Left ventricle myocardium superior (tissue), 1 donor: ENCODE measurements at places on chromosomes 4 and X. TPM values are rescaled to one million over a fixed set of nuclear protein-coding genes. Genes with fewer than 3 reads are reported as not detected.

DNA sequence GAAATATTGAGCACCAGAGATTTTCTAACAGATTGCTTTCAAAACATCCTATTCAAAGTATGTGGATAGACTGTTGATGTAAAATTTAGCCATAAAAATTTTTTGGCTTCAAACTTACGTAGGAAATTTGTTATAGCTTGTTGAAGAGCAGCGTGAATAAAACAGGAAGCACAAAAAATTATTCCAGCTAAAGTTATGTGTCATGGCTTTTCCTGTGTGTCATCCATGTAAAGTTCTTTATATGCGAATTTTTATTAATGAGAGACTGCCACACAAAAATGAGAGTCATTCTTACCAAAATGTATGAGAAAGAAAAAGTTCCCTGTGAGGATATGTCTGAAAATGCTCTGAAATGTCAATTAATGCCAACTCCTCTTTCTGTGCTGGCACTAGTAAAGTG is 19.5 kb downstream of the EPGN start:
- no peak for DNase-seq

DNA sequence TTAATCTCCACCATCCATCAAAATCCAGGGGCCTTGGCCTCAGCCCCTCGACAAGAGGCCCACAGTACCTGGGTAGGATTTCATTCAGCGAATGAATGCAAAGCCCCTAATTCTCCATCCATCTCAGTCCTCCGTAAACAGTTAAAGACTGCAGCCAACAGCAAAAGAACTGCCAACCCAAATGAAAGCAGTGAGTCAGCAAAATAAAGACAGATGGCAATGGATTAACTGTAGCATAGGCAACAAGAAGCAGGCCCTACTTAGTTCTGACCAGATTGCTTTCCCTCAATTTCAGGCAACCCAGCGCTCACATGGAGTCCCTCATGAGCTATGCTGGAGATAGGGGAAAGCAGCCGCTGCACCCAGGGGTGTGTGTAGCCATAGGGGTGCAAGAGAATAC is 21.4 kb downstream of the PLAC1 start:
- DNase-seq: no peak

The ATP6AP2 gene
- total RNA-seq: 42.9 TPM

- DNase-seq: no peak
Measured at GRCh38 chrX:113802837-113803236, 781.0 kb upstream of the HTR2C start.

The TRPC3 gene
- total RNA-seq: 0.25 TPM

GRCh38 chr4:42350611-42351182 is 46.6 kb upstream of the SHISA3 start:
- no peak for DNase-seq

The GDPD2 gene
- not detected for total RNA-seq

The PPEF1 gene
- 0.25 TPM for total RNA-seq

- peak; percentile 51 for DNase-seq
Measured at GRCh38 chrX:130330706-130331105, 9.0 kb upstream of the SLC25A14 start.

GRCh38 chr4:87219632-87220093 is 755 bp downstream of the KLHL8 start:
- DNase-seq: peak; percentile 66

The HPRT1 gene
- 23.9 TPM for total RNA-seq

The IL15 gene
- 1.7 TPM for total RNA-seq

- no peak for DNase-seq
Measured at GRCh38 chr4:85952528-85952927, 407.3 kb downstream of the MAPK10 start.

DNA sequence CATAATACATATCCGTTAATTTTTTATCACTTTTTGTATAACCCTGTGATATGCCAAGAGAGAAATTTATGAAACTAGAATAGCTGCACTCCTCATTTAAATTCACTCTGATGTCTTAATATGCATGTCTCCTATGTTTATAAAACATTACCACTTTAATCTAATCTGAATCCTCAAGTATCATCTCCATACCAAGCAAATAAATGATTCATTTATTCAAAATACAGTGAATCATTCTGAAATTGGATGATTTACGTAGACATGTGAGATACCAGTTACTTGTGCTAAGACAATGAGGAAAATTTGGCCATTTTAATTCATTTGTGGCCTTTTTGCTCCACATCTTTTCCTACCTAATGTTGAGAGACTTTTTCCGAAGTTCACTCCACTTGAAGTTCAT is 435.1 kb upstream of the FTHL17 start:
- DNase-seq: no peak

The REPS2 gene
- 8.0 TPM for total RNA-seq

The ZNF157 gene
- total RNA-seq: not detected

DNA sequence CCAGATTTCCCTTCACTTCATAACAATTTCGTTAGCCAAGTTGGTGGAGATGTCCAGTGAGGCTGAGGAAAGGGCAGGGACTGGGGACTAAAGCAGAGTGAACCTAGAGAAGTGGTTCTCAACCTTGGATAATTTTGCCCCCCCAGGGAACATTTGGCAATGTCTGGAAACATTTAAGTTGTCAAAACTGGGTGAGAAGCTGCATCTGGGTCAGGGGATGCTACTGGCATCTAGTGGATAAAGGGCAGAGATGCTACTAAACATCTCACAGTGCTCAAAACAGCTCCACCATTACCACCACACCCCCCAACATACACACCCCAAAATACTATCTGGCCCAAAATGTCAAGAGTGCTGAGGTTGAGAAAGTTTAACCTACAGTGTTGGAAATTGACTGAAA is 32.0 kb upstream of the FGF16 start:
- no peak for DNase-seq

- DNase-seq: no peak
Measured at GRCh38 chr4:161823450-161823849, 340.4 kb downstream of the FSTL5 start.

The HPGD gene
- 1.1 TPM for total RNA-seq

- peak; percentile 91 for DNase-seq
Measured at GRCh38 chr4:8330821-8331574, 61.4 kb downstream of the HTRA3 start.

DNA sequence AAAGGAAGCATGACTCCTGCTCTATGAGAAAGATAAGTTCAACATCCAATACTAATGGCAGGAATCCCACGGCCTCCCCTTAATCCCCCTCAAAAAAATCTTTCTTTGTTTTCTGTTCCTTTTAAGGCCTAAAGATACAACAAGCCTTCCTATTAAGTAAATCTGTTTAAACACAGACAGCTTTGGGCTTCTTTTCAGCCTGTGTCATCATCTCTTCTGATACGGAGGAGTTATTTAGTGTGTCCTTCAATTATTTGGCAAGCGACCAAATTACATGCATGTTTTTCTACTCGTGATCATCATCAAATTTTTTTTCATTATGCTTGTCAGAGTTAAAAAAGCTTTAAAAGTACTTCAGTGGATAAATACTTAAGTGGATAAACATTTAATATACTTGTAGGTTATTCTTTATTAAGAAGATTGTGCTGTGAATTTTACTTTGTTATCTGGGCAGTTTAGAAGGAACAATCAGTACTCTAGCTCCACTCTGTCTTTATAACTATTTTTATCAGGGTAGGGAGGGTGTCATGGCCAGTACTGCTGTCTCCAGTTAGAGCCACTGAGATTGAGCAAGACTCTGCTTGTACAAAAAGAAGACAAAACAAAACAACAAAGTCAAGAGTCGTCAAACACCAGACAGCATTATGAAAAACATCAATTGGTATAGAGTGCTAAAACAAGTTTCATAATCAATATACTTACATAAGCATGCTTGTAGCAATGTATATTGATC is 210.7 kb downstream of the PRR32 start:
- no peak for DNase-seq

- DNase-seq: no peak
Measured at GRCh38 chr4:150970685-150971151, 44.4 kb downstream of the LRBA start.

The RADX gene
- total RNA-seq: 0.64 TPM

GRCh38 chr4:140837736-140838135 is 81.6 kb upstream of the TBC1D9 start:
- DNase-seq: no peak

DNA sequence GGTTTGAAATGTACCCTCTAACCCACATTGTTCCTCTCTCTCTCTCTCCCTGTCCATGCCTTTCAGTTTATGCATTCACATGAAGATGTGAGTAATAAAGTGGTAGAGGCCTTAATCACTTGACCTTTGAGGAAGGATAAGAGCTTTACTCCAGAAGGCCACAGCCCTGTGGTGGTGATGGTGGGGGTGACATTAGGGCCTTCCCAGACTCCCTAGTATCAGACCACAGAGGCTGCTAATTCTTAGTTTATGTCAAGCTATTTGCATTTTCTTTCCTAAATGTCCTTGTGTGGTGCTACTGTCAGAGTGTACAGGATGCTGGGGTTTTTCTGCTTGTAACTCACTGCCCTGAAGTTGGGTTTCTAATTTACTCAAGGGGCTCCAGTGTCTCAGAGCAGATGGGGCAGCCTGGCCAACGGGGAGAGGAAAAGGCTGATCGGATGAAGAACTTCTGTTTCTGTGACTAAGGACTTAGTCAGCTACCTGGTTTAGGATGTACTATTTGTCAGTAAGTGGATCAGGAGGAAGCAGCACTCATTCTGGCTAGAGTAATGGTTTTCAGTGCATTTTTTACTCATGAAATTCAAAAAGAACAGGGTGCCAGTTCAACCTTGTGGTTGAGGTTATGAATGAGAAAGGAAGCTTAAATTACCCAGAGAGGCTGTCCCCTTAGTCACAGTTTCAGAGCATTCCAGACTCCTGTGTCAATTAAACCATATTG is 509.6 kb upstream of the DIPK2B start:
- no peak for DNase-seq

- peak; percentile 83 for DNase-seq
Measured at GRCh38 chrX:54357414-54358377, at the start of gene WNK3. TSS of gene WNK3 (minus strand) at chrX:54358046.
